ENCODE measurements at places on chromosomes 11 and 22.

DNA sequence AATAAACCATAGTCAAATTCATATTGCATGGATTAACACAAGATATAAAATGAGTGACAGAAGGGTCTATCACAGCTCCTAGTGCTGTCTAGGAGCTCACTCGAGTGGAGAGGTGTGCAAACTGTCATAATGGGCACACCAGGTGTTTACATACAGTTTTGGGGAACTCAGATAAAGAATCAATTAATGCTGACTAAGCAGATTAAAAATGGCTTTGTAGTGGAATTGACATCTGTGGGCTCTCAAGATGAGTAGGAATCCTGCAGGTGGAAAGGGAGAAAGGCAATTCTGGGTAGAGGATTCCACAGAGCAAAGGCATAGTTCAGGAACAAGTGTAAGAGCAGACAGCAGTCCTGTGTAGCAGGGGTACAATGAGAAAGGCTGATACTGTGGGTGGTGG, 496.2 kb upstream of the CCDC90B start:
- no peak for DNase-seq

GRCh38 chr11:60389279-60389910, 6.9 kb upstream of the MS4A14 start:
- DNase-seq, result no peak

GRCh38 chr22:27526901-27527300, 274.7 kb downstream of the MN1 start:
- DNase-seq, result no peak

DNA sequence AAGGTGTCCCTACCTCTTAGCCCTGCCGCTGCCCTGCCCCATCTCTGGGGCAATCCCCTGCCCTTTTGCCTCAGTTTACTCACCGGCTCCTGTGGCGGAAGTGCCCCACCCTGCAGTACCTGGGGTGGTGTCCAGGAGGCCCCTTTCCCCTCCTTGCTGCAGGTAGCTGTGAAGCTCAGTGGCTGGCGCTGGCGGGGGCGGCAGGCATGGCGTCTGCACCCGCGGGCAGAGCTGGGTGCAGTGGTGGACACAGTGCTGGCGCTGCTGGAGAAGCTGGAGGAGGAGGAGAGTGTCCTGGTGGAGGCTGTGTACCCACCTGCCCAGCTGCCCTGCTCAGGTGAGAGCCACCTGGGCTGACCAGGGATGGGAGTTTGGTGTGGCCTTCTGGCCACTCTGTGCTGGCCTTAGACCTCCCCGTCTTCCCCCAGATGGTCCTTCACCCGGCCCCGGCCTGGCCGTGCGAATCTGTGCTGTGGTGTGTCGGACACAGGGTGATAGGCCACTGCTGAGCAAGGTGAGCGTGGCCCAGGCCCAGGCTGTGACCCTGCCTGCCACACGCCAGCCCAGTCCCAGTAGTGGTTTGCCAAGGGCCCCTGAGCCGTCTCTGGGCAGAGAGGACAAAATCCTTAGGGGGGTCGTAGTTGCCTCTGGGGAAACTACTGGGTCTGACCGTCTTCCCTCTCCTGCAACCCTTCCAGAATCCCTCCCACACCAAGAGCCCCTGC, 4.0 kb downstream of the CARNS1 start:
- no peak for DNase-seq

GRCh38 chr11:63997801-63998337, 11.6 kb downstream of the OTUB1 start:
- DNase-seq, result no peak

DNA sequence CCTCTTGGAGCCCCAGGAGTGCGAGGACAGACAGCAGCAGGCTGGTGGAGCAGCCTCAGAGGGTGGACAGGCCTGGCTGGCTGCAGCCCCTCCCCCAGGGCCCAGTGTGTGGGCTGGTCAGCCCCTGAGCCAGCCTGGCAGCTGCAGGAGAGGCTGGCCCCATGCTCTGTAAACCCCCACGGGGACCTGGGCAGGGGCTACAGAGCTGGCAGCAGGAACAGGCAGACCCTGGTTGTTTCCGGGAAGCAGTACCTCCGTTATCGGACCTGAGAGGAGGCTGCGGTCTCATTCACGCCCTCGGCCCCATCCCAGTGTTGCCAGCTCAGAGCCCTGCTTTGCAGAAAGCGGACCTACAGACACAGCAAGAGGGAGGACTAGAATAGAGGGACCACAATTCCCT, 38.5 kb upstream of the COMT start:
- no peak for DNase-seq
